Psoas muscle (tissue), 8 donors: ENCODE measurements at places on chromosomes 6 and 20. TPM values are rescaled to one million over a fixed set of nuclear protein-coding genes. Genes with fewer than 3 reads are reported as not detected.

Gene PCSK2
- total RNA-seq = 0.26 TPM

Gene TCP11
- total RNA-seq = not detected

Gene UST
- total RNA-seq = 2.0 TPM

Gene AIG1
- 24.6 TPM for total RNA-seq

Gene OOEP
- total RNA-seq = not detected

Gene CLPSL2
- not detected for total RNA-seq

Gene ADA
- 3.3 TPM for total RNA-seq

Gene TINAG
- not detected for total RNA-seq

Gene FILIP1
- 129 TPM for total RNA-seq

Gene SRMS
- not detected for total RNA-seq

Gene IL17A
- total RNA-seq = not detected

Gene AGPAT4
- total RNA-seq = 0.84 TPM

Gene QKI
- 296 TPM for total RNA-seq

Gene SYNGAP1
- total RNA-seq = 2.2 TPM

Gene ADAM33
- total RNA-seq = 8.9 TPM

Gene ZBTB46
- total RNA-seq = 6.4 TPM

Gene SPAG4
- total RNA-seq = 1.4 TPM

Gene PPIL1
- 20.9 TPM for total RNA-seq

Gene HEY2
- 80.5 TPM for total RNA-seq

Gene RAB44
- total RNA-seq = not detected

Gene GSTA4
- 12.8 TPM for total RNA-seq

Gene DDO
- total RNA-seq = 2.7 TPM

Gene BHLHE23
- total RNA-seq = not detected

Gene MUC21
- total RNA-seq = not detected
